ENCODE measurements at places on chromosomes 2 and 18.

GRCh38 chr18:37341016-37341415, 224.6 kb downstream of the CELF4 start:
- DNase-seq, result no peak

DNA sequence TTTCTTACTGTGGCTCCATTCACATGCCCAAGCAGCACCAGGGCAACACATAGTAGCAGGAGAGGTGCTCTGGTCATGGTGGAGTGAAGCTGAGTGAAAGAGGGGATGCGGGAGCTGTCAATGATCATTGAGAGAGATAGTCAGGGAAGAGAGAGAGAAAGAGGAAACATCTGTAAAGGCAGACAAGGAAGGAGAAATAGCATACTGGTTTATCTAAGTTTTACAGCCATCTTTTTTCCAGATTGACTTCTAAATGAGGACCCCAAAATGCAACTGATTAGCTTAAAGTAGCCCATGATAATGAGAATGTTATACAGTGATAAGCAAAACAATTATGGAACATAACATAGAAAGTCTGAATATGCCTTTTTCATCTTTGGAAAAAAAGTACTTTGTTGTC, at the start of gene C2orf66:
Gene C2orf66, minus strand, starts transcription at position 96 of the 400 bp plus-strand sequence. Its CDS starts 19 bp downstream, at position 77.
- DNase-seq, result no peak

- no peak for DNase-seq
Observed at GRCh38 chr2:177675350-177675821, 282.8 kb downstream of the AGPS start.

DNA sequence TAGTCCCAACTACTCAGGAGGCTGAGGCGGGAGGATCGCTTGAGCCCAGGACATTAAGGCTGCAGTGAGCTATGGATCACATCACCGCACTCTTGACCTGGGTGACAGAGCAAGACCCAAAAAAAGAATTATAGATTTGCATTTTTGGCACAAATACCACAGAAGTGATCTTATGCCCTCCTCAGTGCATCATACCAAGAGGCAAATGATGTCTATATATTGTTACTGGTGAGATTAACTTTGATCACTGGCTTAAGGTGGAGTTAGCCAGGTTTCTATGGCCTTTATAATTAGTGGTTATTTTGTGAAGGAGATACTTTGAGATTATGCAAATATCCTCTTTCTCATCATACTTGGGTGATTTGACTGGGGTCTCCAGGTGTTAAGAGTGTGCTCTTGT, 22.1 kb upstream of the CATIP start:
- DNase-seq, result no peak

- no peak for DNase-seq
Observed at GRCh38 chr2:164771897-164772296, 69.7 kb downstream of the COBLL1 start.

DNA sequence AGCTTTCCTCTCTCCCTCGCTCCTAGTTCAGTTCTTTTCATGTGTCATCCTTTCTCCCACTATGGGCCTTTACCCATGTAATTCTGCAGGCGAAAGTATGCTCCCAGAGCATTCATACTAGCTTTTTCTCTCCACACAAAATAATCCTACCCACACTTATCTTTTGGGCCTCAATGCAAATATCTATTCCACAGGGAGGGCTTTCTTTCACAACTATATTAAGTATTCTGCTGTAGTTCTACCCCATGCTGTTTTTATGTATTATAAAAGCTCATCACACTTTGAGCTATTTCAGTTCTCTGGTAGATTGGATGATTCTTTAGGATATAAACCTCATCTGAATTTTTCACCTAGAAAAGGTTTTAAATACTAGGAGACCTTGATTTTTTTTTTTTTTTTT, 774.6 kb upstream of the CRIM1 start:
- DNase-seq, result no peak

DNA sequence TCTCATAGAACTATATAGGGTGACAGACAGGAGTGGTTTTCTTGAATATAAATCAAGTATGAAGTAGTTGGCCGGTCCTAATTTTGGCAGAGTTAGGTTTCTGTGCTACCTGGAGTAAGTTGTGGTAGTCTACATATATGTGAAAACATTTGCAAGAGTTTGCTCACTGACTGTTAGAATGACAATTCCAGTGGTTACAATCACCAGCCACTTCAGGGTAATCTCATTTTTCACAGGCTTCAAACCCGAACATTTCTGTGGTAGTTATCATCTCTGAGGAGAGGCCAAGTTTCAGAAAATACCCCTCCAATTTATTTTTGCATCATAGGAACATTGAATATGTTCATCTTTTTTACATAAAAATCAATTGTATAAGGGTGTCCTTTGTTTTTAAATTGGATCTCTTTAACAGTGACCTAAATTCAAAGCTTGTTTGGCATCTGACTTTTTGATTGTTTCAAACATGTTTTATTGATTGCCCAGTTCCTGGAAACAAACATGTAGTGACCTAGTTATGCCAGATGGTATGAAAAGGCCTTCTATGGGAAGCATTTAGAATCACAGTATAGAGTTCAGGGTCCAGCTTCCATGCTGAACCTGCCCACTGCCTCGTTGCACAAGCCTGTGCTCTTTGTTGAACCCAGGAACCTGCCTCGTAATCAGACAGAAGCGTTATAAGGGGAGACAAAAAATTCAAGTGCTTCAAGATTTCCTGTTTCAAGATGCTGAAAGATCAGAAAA, 250.6 kb downstream of the LTBP1 start:
- no peak for DNase-seq

GRCh38 chr2:229127471-229127870, 143.6 kb downstream of the PID1 start:
- no peak for DNase-seq

DNA sequence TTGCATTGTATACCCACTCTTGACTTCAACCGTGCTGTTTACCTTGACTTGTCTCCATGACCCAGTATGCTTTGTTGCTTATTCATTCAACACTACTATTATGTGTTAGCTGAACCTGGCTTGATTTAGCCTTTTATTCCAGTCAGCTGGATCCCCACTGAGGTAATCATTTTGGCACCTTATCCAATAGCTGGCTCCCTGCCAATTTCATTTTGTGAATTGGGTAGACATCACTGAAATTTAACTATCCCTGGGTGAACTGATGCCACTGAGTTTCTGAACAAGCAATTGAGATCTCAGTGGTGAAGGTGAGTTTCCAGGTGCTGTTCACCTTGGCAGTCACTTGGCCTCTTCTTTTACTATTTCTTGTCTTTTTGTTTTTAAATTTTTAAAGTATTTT, 584.3 kb downstream of the ADCYAP1 start:
- no peak for DNase-seq

DNA sequence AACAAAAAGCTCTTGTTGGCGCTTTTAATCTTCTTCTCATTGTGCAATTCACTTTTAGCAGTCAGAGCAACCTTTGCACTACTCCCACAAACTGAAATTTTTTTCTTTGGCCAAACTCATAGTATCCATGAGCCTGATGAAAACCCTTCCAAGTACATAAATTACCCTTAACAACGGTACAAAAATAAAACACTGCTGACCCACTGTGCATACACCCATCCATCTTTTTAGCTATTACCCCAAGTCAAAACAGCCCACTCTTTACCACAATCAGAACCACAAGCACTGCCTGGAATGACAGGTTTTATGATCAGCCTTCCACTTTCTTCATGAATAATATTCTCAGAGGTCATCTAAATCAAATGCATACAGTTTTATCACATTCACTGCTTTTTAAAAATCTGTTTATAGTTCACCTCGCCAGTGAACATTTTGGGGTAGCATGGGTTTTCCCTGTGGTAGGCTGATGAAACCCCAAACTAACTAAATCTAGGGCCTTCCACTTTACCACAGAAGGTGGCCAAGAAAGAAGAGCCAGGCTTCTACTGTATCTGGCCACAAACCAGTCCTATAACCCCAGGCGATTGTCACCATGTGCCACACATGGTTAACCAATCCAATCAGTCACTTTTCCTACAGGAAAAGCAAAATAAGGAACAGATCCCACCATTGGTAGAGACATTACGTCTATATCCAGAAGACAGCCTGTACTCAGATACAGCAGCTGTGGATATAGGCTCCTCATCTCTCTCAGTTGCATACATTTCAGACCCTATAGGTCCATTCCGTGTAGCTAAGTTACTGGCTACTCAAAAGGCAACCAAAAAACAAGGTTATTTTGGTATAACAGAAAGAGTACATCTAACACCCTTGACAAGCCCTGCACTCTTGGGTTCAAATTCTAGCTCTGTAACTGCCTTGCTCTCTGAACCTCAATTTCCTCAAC, 171.3 kb downstream of the THADA start:
- DNase-seq, result no peak

DNA sequence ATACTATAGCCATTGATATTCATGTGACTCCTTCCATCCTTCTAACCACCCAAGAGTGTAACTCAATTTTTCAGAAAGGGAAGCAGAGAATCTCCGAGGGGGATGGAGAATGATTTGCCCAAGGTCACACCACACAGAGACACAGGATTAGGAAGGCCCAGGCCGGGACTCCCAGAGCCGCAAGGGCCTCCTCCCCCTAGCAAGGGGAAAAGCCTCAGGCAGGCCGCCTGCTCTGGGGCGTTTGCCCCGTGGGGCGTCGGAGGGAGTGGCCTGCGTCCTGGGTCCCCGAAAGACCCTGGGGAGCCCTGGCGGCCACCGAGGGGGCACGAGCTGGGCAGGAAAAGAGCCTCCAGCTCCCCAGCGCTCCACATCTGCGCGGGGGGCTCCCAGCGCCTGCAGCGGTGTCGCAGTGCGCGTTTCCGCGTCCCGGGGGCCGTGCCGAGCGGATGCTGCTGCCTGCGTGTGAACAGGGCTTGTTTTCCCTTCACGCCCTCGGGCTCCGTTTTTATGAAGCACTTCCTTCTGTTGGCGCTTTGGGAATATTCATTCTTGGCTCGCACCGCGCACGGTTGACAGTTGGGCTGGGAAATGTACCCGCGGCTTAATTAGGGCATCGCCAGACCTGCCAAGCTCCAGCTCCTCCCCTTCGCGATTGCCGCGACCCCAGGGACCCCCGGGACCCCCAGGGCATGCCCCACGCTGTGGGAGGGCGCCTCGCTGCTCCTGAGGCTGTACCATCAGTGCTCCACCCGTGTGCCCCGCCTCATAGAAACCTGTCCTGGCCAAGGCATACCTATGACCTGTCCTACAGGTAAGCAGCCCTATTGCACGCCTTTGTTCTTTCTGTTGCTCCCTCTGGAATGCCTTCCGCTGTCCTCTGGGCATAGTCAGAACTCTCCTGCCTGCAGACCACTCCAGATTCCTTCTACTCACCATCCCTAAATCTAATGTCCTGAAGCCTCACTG, 158.9 kb upstream of the GLI2 start:
- no peak for DNase-seq

DNA sequence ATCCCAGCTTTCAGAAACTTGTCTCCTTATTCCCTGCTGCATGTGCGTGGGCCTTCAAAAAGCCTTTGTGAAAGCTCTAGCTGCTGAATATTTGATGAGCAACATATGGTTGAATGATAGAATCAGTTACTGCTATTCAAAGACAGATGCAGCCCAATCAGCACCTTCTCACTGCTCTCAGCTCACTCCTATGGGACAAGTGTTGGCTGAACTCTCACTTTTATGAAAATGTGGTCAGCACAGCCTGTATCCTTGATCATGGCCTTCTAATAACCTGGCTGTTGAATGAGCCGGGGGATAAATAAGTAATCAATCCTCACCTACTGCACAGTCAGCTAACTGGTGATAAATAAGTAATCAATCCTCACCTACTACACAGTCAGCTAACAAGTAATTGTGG, 103.2 kb downstream of the PIEZO2 start:
- DNase-seq, result no peak

DNA sequence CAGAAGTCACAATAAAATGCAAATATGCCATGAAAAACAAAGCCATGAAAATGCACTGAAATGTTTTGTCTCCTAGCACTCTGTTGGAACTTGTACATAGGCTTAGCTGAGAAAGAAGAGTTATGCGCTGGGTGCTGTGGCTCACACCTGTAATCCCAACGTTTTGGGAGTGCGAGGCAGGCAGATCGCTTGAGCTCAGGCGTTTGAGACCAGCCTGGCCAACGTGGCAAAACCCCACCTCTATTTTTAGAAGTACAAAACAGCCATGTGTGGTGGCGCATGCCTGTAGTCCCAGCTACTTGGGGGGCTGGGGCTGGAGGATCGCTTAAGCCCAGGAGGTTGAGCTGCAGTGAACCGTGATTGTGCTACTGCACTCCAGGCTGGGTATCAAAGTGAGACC, 39.9 kb downstream of the IRS1 start:
- no peak for DNase-seq

DNA sequence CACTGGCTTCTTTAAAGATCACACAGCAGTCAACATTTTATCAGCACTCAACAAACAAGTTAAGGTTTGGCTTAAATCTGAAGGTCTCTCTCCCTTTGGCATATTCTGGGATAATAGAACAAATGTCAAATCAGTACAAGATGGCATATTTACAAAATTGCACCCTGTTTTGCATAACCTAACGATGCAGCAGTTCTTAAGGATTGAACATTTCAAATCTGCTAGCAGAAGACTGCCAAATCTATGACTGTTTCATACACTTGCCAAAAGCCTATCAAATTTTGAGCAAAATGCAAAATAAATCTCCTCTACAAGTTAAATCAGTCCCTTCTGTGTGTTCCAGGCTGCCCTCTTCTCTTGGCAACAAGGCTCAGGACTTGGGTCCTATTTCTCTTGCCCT, 73.6 kb downstream of the DPP4 start:
- DNase-seq, result no peak

DNA sequence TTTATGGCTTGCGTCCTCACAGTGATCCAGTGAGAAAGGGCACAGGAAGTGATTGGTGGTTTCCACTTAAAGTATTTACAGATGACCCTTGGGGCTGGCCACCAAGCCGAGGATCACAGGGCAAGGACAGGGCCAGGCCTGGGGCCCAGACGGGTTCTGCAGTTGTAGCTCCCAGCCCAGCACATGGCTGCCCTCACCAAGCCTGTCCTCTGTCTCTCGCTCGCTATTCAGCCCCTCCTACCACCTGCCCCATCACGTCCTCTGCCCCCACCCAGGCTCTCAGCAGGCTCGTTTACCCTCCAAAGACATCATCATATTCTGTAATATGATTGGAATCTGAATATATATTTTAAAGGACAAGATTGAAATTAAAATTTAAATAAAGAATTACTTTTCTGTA, 246.0 kb downstream of the KLHL29 start:
- DNase-seq, result no peak

DNA sequence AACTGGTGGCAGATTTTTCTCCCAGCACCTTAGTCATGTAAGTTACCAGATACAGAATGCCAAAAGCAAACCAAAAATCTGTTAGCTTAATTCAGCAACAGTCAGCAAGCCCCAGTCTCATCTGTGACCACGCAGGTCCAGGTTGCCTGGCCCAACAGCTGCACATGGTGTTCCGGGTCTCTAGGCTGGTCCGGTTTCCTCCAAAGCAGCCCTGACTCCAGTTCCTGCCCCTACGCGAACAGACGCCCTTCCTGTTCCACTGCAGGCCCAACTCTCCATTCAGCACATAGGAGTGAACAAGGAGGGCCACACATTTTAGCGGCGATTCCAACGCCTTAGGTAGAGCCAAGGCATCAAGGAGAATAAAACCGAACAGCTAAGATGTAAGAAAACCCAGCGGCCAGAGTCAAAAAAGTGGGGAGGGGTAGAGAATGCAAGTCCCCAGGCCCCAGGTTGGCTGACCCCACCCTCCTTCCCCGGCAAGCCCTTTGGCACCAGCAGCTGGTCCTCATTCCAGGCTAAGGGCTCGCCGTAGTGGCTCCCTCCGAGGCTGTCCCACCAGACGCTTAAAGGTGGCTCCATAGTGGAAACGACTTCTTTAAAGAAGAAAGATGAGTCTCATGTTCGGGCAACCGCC, 1.5 kb downstream of the STK25 start:
- no peak for DNase-seq

GRCh38 chr2:141137122-141137693, 993.6 kb downstream of the LRP1B start:
- no peak for DNase-seq
